GM23338 (cell line): ENCODE measurements at places on chromosomes 12 and 14. TPM values are rescaled to one million over a fixed set of nuclear protein-coding genes. Genes with fewer than 3 reads are reported as not detected.

Gene KCNK10
- 0.07 and 0.29 TPM in 2 replicates for polyA plus RNA-seq

Gene RNASE7
- polyA plus RNA-seq, result not detected in 2 replicates

Gene NCOR2
- 69.6 and 76.5 TPM in 2 replicates for polyA plus RNA-seq

- no peak for DNase-seq
Measured at GRCh38 chr12:130959632-130960031, 5.9 kb downstream of the ADGRD1 start.

DNA sequence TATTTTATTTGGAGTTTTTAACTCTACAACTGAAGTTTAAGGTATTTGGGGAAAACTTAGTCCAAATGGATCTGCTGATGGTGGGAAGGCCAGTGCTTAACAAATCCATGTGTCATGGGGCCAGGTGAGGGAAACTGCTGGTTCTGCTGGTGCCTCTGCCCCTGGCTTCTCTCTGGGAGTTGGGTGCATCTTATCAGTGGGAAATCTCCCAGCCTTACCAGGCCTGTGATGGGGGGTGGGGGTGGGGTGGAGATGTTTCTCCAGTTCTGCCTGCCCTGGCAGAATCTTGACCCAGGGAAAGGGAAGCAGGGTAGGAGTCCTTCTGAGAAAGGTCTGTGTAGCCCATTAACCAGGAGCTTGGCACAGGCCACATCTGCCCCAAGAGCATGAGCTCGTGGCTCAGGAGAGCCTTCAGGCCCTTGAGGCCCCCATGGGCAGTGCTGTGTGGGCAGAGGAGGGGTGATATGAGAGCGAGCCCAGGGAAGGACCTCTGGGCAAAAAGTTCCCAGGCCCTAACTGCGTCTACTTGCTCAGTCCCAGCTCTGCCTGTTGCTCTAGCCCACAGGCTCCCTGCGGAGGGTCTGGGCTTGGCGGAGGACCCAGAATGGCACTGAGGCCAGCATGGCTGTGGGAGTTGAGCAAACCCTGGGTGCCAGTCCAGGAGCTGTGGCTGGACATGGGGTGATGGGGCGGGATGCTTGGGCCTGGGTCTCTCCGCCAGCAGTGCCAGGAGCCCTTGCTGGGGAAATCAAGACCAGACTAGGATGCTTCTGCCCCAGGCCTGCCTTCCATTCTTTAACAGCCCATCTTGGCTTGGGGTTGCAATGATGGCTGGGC is 18.2 kb downstream of the VASH1 start:
- DNase-seq, result no peak

GRCh38 chr12:47805417-47805816 is 14.3 kb downstream of the HDAC7 start:
- DNase-seq, result no peak

GRCh38 chr12:116314477-116314876 is 37.0 kb upstream of the MED13L start:
- DNase-seq, result no peak

DNA sequence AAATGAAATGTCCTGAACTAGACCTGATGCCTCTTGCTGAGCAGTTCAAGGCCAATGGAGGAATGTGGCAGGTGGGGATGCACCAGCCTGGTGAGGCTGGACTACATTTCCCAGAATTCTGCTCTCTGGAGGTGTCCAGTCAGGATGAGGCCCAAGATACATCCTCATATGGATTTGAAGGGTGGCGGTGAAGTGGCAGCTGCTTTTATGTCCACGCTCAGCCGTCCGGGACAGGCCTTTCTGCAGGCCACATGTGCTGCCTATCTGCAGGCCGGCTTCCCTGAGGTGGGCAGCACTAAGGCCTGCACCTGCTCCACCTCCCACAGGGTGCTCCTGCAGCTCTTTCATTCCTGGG is 230.2 kb downstream of the BCL11B start:
- no peak for DNase-seq

DNA sequence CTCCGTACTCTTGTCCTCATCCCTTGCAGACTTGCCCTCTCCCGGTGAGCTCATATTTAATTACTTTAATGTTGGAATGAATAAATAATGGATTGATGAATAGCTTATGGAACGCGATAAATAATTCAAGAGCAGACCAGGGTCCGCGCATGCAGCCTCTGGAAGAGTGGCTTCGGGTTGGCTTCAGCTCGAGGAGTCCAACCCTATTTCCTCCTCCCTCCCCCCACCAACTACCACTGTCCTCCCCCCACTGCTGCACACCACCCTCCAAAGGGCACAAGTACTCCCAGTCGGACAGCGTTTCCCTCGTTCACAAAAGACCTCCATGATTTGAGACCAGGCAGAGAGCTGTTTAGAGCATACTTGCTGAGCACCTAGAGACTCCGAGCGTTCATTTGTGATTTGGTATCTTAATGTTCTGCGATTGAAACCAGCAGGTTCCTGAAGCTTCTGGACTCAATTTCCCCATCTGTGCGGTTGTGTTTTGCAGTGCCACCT is 647 bp upstream of the SIX1 start:
- peak; percentile 52 for DNase-seq

DNA sequence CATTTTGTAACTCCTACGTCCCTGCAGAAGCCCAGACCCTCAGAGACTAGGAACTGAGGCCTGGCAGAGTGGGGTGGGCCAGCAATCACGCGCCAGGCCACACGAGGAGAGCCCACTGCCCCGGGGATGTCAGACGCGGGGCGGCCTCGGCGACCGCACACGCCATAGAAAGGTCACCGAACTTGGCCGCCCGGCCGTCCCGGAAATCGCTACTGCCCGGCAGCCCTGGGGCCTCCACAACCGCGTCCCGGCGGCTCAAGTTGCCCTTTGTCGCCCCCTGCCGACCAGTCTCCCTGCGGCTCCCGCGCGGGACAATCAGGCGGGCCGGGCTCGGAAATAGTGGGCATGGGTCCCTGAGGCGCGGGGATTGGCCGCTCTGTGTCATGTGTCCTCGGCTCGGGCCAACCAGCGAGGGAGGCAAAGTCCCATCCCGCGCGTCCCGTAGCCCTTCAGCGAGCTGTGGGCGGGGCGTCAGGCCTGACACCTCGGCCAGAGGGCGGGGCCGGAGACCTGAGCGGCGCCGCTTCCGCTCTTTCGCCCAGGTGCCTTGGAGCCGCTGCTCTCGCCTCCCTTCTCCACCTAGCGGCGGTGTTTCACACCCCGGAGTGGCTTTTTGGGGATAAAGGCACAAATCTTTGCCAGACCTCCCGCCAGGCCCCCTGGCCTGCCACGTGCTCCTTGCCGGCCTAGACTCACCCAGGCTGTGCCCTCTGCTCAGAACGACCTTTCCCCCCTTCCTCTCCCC is 33.4 kb upstream of the DEGS2 start:
- peak; percentile 100 for DNase-seq

DNA sequence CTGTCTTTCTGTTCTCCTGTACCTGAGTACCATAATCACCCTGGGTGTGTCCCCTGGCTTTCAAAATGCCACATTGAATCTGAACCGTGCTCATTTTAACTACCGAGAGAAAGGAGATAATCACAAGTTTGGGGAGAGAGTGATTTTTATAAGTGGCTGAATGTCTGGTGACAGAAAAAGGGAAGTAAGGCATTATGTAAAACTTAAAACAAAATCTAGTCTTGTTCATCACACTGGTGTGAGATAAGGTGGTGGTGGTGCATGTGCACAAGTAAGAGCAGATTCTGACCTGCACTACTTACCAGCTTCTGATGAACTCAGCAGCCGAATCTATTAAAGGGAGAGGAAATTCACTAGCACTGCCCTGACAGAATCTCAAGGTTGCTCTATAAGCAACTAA is 56.3 kb downstream of the SPPL3 start:
- no peak for DNase-seq

GRCh38 chr12:8742501-8742900 is 44.7 kb downstream of the RIMKLB start:
- no peak for DNase-seq

GRCh38 chr12:83320350-83320749 is 633.6 kb downstream of the TMTC2 start:
- DNase-seq, result no peak
